ENCODE measurements at places on chromosomes 2 and 18.

- H3K27me3 ChIP-seq, result no peaks in the 10 kb centered on the region
- DNase-seq, result no peak
- no peaks in the 10 kb centered on the region for H3K36me3 ChIP-seq
- H3K4me3 ChIP-seq, result no peak overlapping the region
These were observed 2.2 kb downstream of the IMPACT start for GRCh38 chr18:24428709-24429108.

DNA sequence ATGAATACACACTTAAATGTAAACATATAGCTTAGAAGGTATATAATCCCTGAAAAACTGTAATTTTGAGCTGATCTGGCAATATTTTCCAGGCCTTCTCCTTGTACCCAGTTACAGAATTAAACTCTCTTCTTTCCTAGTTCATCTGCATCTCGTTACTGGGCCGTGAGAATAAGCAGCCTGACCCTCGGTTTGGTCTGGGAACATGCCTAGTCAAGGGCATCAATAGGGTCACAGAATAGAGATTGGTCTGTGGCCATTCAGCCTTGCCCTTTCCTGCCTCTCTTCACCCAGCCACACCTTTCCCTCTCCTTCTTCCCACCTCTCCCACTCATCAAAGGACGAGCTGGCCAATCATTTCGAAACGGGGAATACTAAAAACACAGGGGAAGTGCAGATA is 27.3 kb downstream of the SULT1C2 start:
- no peak overlapping the region for H3K4me3 ChIP-seq
- no peaks in the 10 kb centered on the region for H3K4me1 ChIP-seq
- no peak overlapping the region for H3K27ac ChIP-seq
- no peak for DNase-seq
- no peaks in the 10 kb centered on the region for H3K27me3 ChIP-seq
- H3K36me3 ChIP-seq, result no peaks in the 10 kb centered on the region

DNA sequence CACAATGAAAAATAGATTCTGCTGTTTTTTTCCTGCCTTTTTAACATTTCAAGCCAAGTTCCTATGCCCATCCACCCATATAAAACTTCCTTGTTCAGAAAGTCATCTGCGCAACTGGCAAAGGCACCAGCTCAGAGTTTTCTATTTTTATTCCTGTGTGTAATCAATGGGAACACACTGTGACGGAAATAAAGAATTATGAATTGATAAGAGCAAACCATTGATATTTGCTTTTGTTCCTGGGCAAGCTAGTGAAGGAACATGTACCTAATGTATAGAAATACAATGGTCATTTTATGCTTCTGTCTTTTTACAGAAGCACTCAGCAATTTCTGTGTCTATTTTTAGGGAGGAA is 30.8 kb upstream of the AAK1 start:
- peaks cover 16% of the 10 kb centered on the region for H3K4me1 ChIP-seq
- no peak overlapping the region for H3K4me3 ChIP-seq
- no peaks in the 10 kb centered on the region for H3K27me3 ChIP-seq
- no peak for DNase-seq
- no peaks in the 10 kb centered on the region for H3K36me3 ChIP-seq

DNA sequence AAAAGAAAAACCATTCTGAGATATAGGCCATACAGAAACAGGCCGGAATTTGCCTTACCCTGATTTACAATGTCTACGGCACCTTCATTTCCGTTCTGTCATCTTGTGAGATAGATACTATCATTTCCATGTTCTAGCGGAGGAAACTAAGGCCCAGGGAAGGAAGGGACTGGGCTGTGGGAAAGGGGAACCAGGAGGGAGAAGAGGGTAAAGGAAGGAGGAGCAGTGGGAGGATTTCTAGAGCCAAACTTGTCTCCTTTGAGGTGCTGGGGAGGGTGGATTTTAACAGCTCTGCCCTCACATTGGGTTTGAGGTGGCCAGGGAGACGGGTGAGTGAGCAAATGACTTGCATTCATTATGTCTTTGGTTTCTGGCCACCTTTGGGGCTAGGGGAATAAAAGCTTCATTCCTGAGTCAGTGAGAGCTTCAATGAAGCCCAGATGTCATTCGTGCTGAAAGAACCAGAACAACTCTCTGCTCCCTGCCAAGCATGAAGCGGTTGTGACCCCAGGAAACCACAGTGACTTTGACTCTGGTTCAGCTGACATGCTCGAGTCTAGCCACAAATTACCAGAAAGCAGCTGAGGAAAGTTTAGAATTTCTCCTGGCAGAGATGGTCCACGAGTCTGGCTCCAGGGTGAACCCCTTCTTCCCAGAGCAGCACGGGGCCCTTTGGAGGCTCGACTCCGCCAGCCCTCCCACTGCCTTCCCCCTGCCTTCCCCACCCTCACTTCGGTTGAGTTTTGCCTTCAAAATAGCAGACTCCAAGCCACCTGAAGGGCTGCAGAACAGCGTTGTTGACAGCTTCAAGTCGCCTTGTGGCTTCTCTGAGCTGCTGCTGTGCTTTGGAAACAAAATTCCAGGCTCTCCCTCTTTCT is 3.8 kb downstream of the ACTG2 start:
- DNase-seq, result no peak
- no peak overlapping the region for H3K4me3 ChIP-seq
- no peak overlapping the region for H3K27ac ChIP-seq
- H3K4me1 ChIP-seq, result no peaks in the 10 kb centered on the region
- no peaks in the 10 kb centered on the region for H3K27me3 ChIP-seq

DNA sequence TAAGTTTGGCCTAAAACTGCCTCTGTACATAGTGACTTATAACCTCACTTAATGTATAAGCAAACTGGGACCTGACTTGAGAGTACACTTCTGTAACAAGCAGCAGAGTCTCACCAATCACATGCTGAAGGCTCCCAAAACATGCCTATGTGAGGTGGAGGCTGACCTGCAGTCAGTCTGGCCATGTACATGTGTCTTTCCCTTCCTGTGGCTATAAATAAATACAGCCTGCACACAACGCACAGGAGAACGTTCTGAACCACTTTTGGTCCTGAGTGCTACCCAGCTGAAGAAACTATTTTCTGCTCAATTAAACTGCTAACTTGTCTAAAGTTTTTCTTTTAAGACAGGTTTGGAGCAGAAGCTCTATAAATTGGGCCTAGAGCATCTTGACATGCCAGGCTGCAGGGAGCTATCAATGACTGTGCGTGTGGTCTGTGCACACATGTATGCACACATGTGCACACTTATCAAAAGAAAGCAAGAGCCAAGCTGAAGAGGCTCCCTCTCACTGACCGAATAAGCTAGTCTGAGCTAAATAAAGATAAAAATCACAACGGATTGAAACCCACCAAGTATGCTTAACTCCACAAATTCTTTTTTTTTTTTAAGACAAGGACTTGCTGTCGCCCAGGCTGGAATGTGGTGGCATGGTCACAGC is 15.0 kb downstream of the RNASEH1 start:
- peaks cover 56% of the 10 kb centered on the region for H3K36me3 ChIP-seq
- no peak overlapping the region for H3K4me3 ChIP-seq
- no peaks in the 10 kb centered on the region for H3K4me1 ChIP-seq
- H3K27me3 ChIP-seq, result no peaks in the 10 kb centered on the region
- no peak for DNase-seq
- no peak overlapping the region for H3K27ac ChIP-seq

DNA sequence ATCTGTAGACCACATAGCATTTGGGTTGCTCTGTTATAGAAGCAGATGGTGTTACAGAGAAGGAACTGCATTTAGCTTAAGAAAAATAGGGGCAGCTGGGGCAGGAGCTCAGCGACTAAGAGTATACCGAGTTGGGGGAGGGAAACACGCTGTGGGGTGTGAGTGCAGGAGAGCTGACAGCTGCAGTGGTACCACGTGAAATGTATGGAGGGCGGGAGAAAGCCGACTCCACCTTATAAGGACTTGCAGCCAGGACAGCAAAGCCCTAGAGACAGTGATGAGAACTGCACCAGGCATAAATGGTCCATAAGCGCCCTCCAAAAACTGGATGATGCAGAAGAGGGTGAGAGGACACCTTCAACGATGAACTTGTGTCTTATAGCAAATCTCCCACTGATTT is 237.6 kb downstream of the PRKCE start:
- H3K27ac ChIP-seq, result no peak overlapping the region
- H3K4me3 ChIP-seq, result no peak overlapping the region
- peaks cover 23% of the 10 kb centered on the region for H3K4me1 ChIP-seq
- H3K36me3 ChIP-seq, result no peaks in the 10 kb centered on the region

GRCh38 chr2:149902081-149902480 is 314.5 kb upstream of the MMADHC start:
- no peak overlapping the region for H3K27ac ChIP-seq
- no peak for DNase-seq
- H3K36me3 ChIP-seq, result no peaks in the 10 kb centered on the region
- no peaks in the 10 kb centered on the region for H3K27me3 ChIP-seq

DNA sequence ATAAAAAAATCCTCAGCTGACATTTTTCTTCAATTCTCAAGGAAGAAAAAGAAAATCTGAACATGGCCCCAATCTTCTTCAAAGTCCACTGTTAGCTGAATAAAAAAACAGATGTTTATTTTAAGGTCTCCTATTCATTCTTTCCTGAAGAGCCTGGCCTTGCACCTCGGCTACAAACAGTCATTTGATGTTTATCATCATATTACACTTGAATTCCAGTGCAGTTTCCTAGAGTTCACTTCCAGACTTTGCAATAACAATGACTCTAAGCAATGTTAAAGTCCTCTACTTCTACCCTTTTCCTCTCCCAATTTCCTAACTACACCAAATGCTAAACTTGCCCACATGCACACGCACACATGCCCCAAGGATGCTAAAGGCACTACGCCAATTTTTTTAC is 70.1 kb downstream of the NOL10 start:
- no peaks in the 10 kb centered on the region for H3K27me3 ChIP-seq
- no peak for DNase-seq
- H3K4me1 ChIP-seq, result peaks cover 15% of the 10 kb centered on the region
- no peaks in the 10 kb centered on the region for H3K36me3 ChIP-seq
- H3K4me3 ChIP-seq, result no peak overlapping the region

DNA sequence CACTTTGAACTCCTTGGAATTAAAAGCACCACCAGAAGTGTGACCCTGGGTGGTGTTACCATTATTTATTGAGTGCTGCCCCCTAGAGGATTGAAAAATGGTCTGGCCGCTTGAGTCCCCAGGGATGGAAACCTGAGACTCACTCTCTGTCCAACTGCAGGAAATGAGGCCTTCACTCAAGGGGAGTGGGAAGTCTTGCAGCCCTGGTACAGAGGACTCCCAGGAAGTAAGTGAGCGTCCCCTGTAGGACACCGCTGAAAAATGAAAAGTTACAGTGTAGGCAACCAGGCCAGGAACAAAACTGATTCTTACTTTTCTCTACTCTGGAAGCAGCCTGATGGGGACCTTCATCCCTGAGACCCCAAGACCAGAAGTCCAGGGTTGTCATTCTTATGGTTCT is 2.2 kb upstream of the NRP2 start:
- peaks cover 25% of the 10 kb centered on the region for H3K4me1 ChIP-seq
- no peaks in the 10 kb centered on the region for H3K27me3 ChIP-seq
- DNase-seq, result peak; percentile 50
- H3K36me3 ChIP-seq, result no peaks in the 10 kb centered on the region
- H3K27ac ChIP-seq, result no peak overlapping the region
- H3K4me3 ChIP-seq, result no peak overlapping the region

- H3K27ac ChIP-seq, result no peak overlapping the region
- H3K4me1 ChIP-seq, result no peaks in the 10 kb centered on the region
- no peak for DNase-seq
- H3K4me3 ChIP-seq, result no peak overlapping the region
- no peaks in the 10 kb centered on the region for H3K27me3 ChIP-seq
- no peaks in the 10 kb centered on the region for H3K36me3 ChIP-seq
These were observed 186.2 kb downstream of the MBD5 start for GRCh38 chr2:148207111-148207510.

- H3K27ac ChIP-seq, result no peak overlapping the region
- no peaks in the 10 kb centered on the region for H3K36me3 ChIP-seq
- no peak overlapping the region for H3K4me3 ChIP-seq
- no peaks in the 10 kb centered on the region for H3K4me1 ChIP-seq
- DNase-seq, result no peak
- H3K27me3 ChIP-seq, result no peaks in the 10 kb centered on the region
These were observed 1162.8 kb upstream of the TMEFF2 start for GRCh38 chr2:193357508-193357907.

DNA sequence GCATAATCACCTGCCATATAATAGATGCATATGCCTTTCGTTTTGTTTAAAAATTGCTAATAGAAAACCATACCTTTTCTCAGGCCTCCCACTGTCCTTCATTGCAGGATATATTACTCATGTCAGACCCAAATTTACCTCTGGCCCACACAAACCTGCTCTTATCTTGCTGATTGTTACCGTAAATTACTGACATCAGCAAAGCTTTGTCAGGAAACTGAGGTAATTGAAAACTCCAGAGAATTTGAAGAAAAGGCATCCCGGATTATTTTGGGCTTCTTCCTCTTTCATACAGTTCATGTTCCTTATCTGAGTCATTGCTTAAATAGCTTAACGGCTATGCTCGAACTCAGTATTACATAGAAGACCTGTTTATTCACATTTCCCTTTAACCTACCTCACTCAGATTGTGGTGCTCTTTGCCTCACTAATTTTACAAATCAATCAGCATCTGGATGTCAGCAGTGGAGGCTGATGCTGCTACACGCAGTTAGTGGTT is 145.7 kb downstream of the ZEB2 start:
- H3K36me3 ChIP-seq, result no peaks in the 10 kb centered on the region
- H3K27me3 ChIP-seq, result no peaks in the 10 kb centered on the region
- no peak overlapping the region for H3K27ac ChIP-seq
- H3K4me1 ChIP-seq, result peaks cover 6% of the 10 kb centered on the region

GRCh38 chr2:195821566-195821932 is 164.5 kb downstream of the SLC39A10 start:
- H3K36me3 ChIP-seq, result no peaks in the 10 kb centered on the region
- H3K27ac ChIP-seq, result no peak overlapping the region
- no peak for DNase-seq
- peaks cover 2% of the 10 kb centered on the region for H3K4me1 ChIP-seq

GRCh38 chr18:52395146-52395852 is 55.3 kb downstream of the DCC start:
- no peak overlapping the region for H3K27ac ChIP-seq
- no peaks in the 10 kb centered on the region for H3K4me1 ChIP-seq
- no peak overlapping the region for H3K4me3 ChIP-seq

GRCh38 chr2:233793465-233794127 is 15.5 kb downstream of the MROH2A start:
- no peaks in the 10 kb centered on the region for H3K27me3 ChIP-seq
- no peak overlapping the region for H3K27ac ChIP-seq
- no peaks in the 10 kb centered on the region for H3K4me1 ChIP-seq
- DNase-seq, result peak; percentile 48
- no peaks in the 10 kb centered on the region for H3K36me3 ChIP-seq

DNA sequence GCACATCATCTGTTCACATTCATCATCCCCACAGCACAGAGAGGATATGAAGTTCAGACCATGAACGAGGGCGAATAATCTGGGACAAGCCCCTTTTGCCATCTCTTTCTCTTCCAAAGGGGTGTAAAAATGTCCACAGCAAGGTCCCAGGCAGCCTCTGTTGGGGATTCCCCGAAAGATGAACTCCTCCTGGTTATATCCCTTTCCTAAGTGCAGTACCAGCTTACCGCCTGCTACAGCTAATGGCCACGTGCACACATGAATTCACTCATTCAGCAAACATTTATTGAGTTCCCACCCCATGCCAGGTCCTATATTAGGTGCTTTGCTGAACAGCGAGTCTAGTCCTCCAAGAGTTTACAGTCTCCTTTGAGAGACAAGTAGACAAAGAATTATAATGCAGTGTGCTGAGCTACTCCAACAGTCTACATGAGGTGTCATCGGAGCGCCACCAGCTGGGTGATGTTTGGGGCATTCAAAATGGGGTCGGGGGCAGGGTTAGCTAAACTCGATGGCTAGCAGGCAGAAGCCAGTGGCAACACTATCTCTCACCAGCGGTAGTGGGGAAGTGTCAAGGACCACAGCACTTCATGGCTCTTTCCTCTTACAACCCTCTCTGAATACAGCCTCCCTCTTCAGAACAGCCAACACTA is 228.9 kb downstream of the TMEM163 start:
- H3K4me3 ChIP-seq, result no peak overlapping the region
- H3K27me3 ChIP-seq, result no peaks in the 10 kb centered on the region
- no peak for DNase-seq
- no peaks in the 10 kb centered on the region for H3K36me3 ChIP-seq
- H3K4me1 ChIP-seq, result no peaks in the 10 kb centered on the region
- H3K27ac ChIP-seq, result no peak overlapping the region

All from thyroid gland (tissue), 4 donors.